ENCODE measurements at places on chromosomes 16 and 17. TPM values are rescaled to one million over a fixed set of nuclear protein-coding genes. Genes with fewer than 3 reads are reported as not detected.

The EPX gene
- polyA plus RNA-seq: not detected

The PPP4C gene
- polyA plus RNA-seq: 113 TPM

The ADAP2 gene
- 2.4 TPM for polyA plus RNA-seq

The PRDM7 gene
- not detected for polyA plus RNA-seq

The TNFRSF13B gene
- 0.14 TPM for polyA plus RNA-seq

The CACNG5 gene
- not detected for polyA plus RNA-seq

The TCAP gene
- 0.88 TPM for polyA plus RNA-seq

The CNTD1 gene
- 0.18 TPM for polyA plus RNA-seq

The TMIGD1 gene
- not detected for polyA plus RNA-seq

The NPIPA2 gene
- polyA plus RNA-seq: 1.9 TPM

The ITGB3 gene
- 0.71 TPM for polyA plus RNA-seq

The KRTAP3-2 gene
- 43.5 TPM for polyA plus RNA-seq

The BRIP1 gene
- polyA plus RNA-seq: 1.4 TPM

The CCDC78 gene
- polyA plus RNA-seq: 0.86 TPM

The SLC5A10 gene
- 0.36 TPM for polyA plus RNA-seq

The MYLK3 gene
- 0.04 TPM for polyA plus RNA-seq

The SLC2A4 gene
- polyA plus RNA-seq: 7.6 TPM

The EARS2 gene
- 12.1 TPM for polyA plus RNA-seq

The MEIOC gene
- polyA plus RNA-seq: not detected

The SEZ6 gene
- not detected for polyA plus RNA-seq

The CRHR1 gene
- polyA plus RNA-seq: 0.31 TPM

The BAIAP2 gene
- 91.2 TPM for polyA plus RNA-seq

The IGF2BP1 gene
- not detected for polyA plus RNA-seq

The RAI1 gene
- 10.7 TPM for polyA plus RNA-seq

The TPPP3 gene
- 15.2 TPM for polyA plus RNA-seq

The HSF5 gene
- polyA plus RNA-seq: 0.02 TPM

The NPIPA7 gene
- 42.0 TPM for polyA plus RNA-seq

The FAAP100 gene
- polyA plus RNA-seq: 17.3 TPM

Measured in esophagus (tissue), 2 donors.